NCI-H2107 (cell line): ENCODE measurements at places on chromosomes 2 and 18.

- no peak for DNase-seq
Measured at GRCh38 chr2:120914839-120915521, 179.3 kb downstream of the GLI2 start.

- DNase-seq: no peak
Measured at GRCh38 chr2:241657786-241658254, 20.3 kb downstream of the ATG4B start.

GRCh38 chr18:3688690-3689089 is 238.7 kb downstream of the TGIF1 start:
- DNase-seq: no peak

DNA sequence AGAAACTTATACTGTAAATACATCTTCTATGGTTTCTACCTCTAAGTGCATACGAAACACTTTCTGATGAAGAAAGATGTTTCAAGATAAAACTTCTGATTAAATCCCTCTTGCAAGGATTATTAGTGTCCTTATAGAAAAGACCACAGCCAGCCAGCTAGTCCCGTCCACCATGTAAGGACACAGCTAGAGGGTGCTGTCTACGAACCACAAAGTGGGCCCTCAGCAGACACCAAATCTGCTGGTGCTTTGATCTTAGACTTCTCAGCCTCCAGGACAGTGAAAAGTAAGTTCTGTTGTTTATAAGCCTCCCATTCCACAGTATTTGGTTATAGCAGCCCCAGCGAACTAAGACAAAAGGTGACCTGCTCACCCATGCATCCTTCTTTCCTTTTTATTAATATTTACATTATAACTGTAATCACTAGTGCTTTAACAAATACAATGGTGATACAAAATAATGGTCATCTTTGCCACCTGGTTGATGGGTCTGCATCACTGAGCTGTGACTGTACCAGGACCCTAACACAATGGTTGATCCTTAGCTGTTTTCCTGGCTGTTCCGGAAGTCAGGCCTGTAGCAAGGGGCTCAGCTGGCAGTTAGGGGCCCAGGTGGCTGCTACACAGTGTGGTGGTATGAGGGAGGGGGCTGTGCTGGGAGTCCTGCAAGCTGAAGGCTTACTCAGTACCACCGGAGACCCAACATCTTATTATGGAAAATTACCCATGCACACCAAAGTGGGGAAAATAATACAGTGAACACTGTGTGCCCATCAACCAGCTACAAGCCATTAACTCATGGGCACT is 108.5 kb upstream of the SMAD7 start:
- DNase-seq: no peak

DNA sequence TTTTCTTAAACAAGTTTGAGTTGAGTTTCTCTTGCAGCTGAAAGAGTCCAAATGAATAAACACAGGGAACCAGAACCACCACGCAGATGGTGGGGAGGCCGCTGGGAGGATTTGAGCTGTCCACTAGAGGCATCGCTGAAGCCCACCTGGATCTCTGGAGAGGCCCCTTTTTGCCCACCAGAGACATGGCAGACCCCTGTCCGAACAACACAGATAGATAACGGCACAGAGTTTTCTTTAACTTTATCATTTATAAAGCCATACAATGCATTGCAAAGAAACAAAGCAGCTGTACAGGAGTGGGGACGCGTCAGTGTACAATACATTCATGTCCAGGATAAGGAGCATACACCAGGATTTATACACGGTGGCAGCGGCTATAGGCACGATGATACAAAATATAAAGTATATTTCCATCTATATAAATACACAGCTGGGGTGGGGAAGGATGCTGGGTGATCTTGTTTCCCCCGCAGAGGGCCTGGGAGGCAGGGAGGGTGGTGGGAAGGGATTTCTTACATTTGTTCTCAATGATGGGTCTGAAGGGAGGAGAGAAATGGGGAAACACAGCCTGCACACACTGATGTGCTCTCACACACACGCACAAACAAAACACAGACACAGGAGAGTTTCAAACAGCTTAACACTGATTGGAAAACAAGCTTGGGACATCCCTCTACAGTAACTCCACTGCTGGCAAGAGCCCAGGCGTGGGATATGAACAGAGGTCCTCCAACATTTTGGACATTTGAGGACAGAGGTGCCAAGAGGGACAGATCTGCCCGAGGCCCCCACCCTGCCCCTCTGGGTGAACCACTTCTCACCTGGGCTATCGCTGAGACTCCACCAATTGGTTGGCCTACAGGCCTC is 203.0 kb downstream of the TNS1 start:
- DNase-seq: no peak

- DNase-seq: no peak
Measured at GRCh38 chr2:187364696-187365095, 83.4 kb downstream of the CALCRL start.

DNA sequence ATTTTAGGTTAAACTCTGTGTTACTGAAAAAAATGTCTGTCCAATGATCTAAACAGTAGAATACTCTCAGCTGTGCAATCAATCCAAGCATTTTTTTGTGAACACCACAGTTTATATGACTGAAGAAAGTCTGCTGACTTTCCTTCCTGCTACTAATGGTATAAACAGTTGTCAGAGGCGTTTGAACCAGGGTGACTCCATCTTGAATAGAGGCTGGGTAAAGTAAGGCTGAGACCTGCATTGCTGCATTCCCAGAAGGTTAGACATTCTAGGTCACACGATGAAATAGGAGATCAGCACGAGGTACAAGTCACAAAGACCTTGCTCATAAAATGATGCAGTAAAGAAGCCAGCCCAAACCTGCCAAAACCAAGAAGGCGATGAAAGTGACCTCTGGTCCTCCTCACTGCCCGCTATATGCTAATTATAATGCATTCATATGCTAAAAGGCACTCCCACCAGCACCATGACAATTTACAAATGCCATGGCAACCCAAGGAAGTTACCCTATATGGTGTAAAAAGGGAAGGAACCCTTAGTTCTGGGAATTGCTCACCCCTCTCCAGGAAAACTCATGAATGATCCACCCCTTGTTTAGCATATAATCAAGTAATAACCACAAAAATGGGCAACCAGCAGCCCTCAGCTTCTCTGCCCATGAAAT is 31.3 kb downstream of the POU3F3 start:
- DNase-seq: no peak

DNA sequence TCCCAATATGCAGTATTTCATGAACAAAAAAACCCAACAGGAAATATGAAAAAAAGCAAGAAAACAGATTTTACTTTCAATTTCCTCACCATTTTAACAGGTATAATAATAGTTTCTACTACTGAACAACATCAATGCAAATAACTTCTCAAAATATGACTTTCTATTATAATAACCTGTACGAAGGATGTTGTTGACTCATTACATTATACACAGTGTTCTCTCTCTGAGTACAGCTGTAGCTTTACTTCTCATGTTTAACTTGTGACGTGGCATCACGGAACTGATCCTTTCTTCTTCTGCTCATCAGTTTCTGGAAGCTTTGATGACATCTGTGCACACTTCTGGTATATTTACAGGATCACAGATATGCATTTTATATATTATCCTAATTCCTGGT is 40.0 kb downstream of the FAM228A start:
- no peak for DNase-seq

DNA sequence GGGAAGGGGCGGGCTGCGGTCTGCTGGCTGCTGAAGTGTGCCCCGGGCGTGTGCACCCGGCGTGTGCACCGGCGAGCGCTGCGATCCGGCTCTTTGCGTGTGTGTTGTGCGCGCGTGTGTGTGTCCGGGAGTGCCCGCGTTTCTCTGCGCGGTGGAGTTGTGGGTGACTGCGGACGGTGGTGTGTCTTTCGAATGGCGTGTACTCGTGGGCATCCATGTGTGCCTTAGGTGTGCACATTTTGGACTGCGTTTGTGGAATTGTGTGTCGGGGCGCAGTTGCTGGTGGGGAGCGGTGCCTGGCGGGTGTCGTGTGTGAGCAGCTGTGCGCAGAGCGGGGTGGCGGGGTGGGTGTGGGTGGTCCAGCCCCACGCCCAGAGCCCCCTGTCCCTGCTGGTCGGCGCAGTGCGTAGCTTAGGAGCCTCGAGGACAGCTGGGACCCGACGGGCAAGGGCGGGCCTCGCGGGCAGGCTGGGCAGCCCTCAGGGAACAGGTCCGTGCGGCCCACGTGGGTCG is 533 bp downstream of the HPCAL1 start:
- DNase-seq: no peak

DNA sequence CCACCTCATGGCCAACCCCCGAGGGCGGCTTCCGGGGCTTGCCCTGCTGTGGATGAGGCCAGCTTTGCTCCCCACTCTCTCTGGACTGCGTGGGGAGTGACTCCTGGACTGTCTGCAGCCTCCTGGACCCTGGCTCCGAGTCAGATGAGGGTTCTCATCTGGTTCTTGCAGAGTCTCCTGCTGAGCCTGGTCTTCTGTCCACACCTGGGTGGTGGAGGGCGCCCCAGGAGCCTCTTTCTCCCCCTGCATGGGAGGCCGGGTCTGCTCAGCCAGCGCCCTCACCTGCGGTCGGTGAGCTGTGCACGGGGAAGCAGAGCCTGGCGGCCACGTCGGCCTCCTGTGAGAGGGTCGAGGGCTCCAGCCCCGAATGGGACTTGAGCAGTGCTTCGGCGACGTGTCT is 78.3 kb downstream of the RTP5 start:
- DNase-seq: no peak

GRCh38 chr18:73136134-73136533 is 268.3 kb upstream of the NETO1 start:
- no peak for DNase-seq

DNA sequence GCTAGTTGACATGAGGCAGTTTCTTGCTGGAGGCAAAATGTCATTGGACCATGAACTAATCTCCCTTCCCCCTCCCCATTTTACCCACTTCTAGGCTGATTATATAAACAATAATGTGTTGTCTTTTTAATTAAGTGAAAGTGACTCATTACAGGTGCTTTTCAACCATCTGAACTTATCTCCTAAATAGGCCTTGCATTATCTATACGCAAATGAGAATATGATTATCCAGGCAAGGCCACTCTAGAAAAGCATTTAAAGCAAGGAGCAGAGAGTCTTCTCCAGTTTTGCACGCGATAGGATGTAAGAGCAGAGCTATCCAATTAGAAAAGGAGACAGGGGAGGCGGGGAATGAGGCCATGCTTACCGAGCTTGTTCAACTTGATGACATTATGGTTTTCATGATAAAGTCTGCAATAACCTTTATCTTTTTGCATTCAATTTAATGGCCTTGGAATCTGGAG is 286.1 kb upstream of the SIX3 start:
- DNase-seq: no peak

DNA sequence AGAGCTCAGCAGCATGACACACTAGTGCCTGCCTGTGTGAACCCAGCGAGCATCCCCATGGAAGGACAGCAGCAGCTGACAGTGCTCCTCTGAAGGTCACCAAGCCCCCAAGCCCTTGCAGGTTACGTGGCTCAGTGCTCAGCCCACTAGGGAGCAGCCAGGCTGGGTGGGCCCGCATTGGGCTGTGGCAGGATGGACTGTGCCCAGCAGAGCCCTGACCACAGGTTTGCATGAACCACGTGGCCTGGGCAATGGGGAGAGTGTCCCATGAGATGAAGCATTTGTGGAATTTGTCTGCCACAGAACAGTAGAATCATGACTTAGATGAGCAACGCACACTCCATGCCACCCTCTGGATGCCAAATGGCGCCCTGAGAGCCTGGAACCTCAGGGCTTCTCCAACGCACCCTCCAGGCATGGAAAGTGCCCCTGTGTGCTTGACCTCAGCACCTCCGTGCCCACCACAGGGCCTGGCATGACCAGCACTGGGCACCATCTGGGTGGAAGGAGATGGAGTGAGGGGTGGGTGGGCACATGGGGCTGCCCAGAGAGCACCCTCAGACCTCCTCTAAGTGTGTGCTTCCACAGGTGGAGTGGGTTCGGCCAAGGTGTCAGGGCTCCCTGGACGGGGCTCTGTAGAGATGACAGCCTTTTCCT is 216.1 kb upstream of the RAB6C start:
- DNase-seq: no peak

- DNase-seq: no peak
Measured at GRCh38 chr18:33578518-33579348, 714 bp downstream of the ASXL3 start.

DNA sequence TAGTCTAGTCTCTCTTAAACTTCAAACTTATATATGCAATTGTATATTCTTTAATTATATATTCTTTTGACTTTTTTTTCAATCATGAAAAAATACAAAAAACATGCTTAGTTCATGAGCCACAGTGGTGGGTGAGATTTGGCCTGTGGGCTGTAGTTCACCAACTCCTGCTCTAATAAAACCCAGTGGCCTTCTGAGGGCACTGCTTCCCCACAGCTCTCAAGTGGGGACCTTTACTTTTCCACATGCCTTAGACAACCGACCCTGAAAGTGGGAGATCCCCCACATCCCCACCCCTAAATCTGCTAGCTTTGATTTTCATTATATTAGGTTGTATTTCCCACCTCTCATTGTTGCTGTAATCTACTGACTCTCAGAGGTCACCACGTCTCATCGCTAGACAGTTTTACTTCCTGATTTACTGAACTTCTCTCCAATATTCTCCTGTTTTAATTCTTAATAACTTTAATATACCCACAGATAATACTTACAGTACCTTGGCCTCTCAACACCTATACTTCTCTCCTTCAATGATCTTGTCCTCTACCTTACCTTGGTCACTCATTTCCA is 57.3 kb downstream of the ROCK1 start:
- DNase-seq: no peak

DNA sequence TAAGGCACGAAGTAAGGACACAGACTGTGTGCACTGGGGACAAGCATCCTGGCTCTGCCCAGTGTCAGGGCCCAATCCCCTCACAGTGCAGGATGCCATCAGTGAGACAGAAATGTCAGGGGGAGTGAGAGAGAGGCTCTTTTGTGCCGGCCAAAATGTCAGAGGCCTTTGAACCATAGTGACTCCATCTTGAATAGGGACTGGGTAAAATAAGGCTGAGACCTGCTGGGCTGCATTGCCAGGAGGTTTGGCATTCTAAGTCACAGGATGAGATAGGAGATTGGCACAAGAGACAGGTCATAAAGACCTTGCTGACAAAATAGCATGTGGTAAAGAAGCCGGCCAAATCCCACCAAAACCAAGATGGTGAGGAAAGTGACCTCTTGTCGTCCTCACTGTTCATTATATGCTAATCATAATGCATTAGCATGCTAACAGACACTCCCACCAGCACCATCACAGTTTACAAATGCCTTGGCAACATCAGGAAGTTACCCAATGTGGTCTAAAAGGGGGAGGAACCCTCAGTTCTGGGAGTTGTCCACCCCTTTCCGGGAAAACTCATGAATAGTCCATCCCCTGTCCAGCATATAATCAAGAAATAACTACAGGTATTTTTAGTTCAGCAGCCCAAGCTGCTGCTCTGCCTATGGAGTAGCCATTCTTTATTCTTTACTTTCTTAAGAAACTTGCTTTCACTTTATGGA is 337.4 kb downstream of the LPIN1 start:
- DNase-seq: no peak
